ENCODE measurements at places on chromosomes 2 and 18.
A peak's percentile ranks its signal among the peaks of the same experiment; 100 is the strongest.

GRCh38 chr2:122341007-122341406 is 585.6 kb downstream of the TSN start:
- no peak for DNase-seq

DNA sequence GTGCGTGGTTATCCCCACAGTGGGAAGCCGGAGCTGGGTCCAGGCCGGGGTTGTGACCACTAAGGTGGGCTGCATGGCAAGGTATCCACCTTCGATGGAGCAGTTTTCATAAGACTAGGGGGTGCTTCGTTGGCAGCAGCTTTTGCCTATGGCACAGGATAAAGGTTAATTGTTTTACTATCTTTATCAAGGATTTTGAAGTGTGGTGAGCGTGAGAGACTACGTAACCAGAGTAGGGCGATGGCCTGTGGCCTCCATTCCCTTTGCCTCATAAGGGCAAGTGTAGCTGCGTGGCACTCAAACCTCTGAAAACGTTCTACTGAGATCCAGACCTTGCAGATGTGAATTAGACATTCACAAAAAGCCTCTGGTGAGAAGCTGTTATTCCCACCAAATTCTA is 206.6 kb downstream of the ACKR3 start:
- DNase-seq: no peak

DNA sequence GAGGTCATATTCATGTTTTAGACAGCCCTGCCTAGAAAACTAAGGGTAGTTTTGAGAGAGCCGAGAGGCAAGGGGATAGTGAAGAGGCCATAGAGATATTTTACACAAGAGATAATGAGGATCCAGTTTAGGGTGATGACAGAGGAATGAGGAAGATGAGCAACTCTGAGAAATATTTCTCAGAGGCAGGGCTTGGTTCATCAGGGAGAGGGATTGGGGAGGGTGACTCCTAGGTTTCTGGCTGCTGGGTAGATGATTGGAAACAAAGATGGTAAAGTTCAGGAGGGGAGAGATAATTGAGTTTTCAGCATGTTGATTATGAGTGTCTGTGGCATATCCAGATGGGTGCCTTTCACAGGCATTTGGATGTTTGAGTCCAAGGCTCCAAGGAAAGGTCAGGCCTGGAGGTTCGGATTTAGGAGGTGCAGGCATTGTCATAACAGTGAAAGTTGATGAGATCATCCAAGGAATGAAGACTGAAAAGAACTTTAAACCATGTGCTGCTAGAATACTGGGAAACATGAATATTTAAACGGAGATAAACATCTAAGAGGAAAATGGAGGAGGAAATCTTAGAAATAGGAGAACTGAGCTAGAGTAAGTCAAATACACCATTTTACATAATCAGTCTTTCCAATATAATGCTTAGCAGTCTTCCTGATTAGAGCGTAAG is 7.4 kb downstream of the MYL12B start:
- no peak for DNase-seq

DNA sequence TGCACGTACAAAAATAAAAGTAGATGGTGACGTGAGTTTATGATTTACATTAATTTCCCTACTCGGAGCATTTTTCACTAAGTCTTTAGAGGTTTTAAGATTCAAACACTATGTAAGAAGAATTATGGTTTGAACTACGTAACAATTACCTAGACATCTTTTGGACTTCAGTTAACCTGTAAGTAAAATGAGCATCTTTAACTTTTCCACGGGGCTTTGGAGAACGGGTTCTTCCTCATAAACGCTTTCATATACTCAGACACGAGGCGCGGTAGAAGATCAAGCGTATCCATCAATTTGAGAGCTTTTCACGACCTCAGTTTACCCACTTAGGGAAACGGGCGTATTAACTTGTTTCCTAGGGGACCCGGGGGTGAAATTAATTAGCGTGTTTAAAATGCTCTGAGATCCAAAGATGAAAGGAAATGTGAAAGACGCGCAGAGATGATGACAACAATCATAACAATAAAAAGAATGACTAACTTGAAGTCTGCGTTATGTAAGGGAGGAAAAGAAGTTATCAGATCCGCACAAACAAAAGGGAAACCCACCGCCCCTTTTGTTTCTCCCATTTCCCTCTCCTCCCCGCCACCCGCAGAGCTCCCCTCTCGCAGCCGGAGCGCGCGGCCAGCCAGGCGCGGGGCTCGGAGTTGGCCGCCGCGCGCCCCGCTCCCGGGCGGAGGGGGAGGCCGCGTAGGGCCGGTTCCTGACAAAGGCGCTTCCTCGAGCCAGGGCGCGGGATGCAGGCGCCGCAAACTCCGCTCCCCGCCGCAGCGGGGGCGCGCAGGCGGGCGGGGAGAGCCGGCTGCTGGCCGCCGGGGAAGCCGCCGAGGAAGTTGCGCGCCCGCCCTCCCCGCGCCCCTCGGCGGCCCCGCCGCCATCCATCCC is 807 bp downstream of the PELI1 start:
- peak; percentile 60 for DNase-seq

DNA sequence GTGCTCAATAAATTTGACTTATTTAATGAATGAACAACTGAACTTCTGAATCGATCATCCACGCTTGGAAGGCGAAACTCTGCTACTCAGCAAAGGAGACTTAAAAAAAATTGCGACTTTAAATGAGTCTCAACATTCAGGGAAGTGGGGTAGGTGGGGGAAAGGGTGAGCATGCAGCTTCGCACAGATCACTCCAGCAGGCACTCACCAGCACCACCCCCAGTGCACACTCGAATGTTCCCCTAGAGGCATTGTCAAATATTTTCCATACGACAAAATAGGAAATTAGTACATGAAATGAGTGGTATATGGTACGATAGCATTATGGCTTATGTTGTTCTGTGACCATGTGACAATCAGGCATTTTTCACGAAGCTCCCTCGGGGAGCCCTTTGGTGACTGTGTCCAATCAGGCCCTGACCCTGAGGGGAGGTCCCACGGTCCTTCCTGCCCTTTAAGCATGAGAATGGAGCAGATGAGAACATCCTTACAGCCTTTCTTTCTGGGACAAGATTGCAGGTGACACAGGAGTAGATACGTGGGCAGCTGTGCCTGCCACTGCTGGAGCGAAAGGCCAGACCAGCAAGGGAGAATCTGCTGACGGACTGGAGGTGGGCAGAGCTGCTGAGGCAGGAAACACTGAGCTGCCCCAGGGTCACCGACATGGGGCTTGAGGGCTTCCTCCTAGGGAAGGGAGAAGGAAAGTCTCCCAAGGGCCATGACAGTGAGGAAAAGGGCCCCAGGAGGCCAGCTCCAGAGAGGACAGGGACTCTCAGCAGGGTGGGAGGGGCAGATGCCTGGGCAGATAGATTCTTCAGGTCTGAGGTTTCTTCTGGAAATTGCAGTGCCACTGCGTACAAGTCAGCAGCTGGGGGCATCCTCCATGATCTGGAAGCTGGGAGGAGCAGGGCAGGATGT is 101.3 kb upstream of the ID2 start:
- no peak for DNase-seq

DNA sequence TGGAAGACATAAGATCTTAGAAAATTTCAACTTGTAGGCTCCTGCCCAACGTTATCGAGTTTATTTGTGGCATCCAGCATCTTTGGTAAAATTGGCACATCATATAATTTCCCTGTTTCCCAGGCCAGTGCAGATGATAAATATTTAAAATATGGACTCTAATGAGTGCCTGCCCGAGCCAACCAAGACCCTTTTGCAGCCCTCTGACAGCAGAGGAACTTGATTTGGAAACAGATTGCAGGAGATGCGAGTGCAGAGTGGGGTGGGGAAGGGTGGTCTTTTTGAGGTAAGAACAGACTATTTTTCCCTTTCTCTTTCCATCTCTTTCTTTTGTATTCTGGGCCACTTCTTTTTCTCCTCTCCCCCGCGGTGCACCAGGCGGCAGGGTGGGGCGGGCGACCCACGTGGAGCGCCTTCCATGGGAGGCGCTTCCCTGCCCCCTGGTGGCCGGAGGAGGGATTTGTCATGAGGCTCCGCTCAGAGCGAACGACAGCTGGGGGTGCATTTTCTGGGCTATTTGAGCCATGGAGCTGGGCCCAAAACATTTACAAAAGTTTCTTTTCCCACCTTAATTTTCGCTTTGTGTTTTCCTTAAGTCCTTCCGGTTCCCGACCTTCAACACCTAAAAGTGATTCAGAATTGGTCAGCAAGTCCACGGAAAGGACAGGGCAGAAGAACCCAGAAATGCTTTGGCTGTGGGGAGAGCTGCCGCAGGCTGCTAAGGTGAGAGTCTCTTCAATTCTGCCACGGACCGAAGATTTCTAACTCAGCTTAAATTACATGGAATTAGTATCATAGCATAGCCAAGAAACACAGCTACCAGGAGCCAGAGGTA is 32.7 kb downstream of the LPIN1 start:
- peak; percentile 81 for DNase-seq

DNA sequence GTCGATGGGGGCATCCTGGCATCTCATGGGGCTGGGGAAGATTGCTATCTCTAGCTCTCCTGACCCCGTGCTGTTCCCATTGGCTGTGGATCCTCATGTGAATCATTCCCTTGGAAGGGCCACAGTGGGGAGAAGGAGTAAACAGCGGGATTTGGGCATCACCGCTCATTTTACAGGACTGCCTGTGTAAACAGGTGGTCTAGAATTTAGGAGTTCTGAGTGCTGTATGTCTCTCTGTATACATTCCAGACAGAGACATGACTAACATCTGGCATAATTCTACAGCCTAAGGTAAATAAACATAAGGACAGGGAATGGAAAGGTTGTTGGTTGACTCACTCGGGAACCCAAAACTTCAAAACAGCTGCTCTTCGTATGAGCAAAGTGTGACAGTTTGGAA is 92.7 kb downstream of the COPS8 start:
- no peak for DNase-seq

Measured in CD4-positive, alpha-beta T cell treated with Interleukin-4 for 4 hours (primary cell).